IMR-90 (cell line): ENCODE measurements at places on chromosomes 13 and 19. TPM values are rescaled to one million over a fixed set of nuclear protein-coding genes. Genes with fewer than 3 reads are reported as not detected.

Gene TEX29
- not detected in 2 replicates for total RNA-seq

Gene ZNF578
- 2.8 and 4.1 TPM in 2 replicates for total RNA-seq

Gene SIAH3
- not detected in 2 replicates for total RNA-seq

Gene FCAR
- not detected in 2 replicates for total RNA-seq

Gene ADGRE2
- total RNA-seq, result not detected in 2 replicates

Gene POLD1
- 13.1 and 13.8 TPM in 2 replicates for total RNA-seq

Gene TCF3
- total RNA-seq, result 29.9 and 37.5 TPM in 2 replicates

Gene POGLUT2
- total RNA-seq, result 10.6 and 15.0 TPM in 2 replicates

Gene ZNF625
- 14.4 and 16.7 TPM in 2 replicates for total RNA-seq

Gene KASH5
- not detected in 2 replicates for total RNA-seq

Gene FFAR2
- not detected in 2 replicates for total RNA-seq

Gene ZNF610
- total RNA-seq, result 3.6 TPM in 2 replicates

Gene MUC16
- not detected in 2 replicates for total RNA-seq

Gene PABPC3
- total RNA-seq, result under 0.01 and 0.18 TPM in 2 replicates

Gene CLDND2
- total RNA-seq, result not detected in 2 replicates

Gene TMPRSS9
- not detected in 2 replicates for total RNA-seq

Gene KCNN4
- total RNA-seq, result 0.54 and 0.83 TPM in 2 replicates

Gene ANKRD24
- 0.18 and 0.28 TPM in 2 replicates for total RNA-seq

Gene OVOL3
- not detected in 2 replicates for total RNA-seq

Gene PCDH20
- total RNA-seq, result not detected in 2 replicates

Gene MADCAM1
- total RNA-seq, result not detected in 2 replicates

Gene CFAP97D2
- total RNA-seq, result not detected in 2 replicates

Gene CGB1
- not detected in 2 replicates for total RNA-seq

Gene SHISA7
- total RNA-seq, result not detected in 2 replicates

Gene ELF1
- 27.6 and 36.9 TPM in 2 replicates for total RNA-seq

Gene CAPN12
- 0.18 TPM in 1 of 2 replicates, not detected in the other for total RNA-seq

Gene TICAM1
- total RNA-seq, result 0.90 and 1.1 TPM in 2 replicates

Gene ANKLE1
- under 0.01 and 0.28 TPM in 2 replicates for total RNA-seq

Gene MAP4K1
- not detected in 2 replicates for total RNA-seq

Gene ZIM2
- not detected in 2 replicates for total RNA-seq

Gene SLC7A9
- not detected in 2 replicates for total RNA-seq

Gene POMP
- total RNA-seq, result 60.2 and 117 TPM in 2 replicates

Gene RFX1
- 0.36 and 0.83 TPM in 2 replicates for total RNA-seq

Gene ATP4A
- total RNA-seq, result not detected in 2 replicates

Gene SRRM5
- not detected in 2 replicates for total RNA-seq

Gene ZIC5
- not detected in 2 replicates for total RNA-seq

Gene VSTM1
- not detected in 2 replicates for total RNA-seq

Gene CD209
- total RNA-seq, result not detected in 2 replicates

Gene PSG3
- not detected in 2 replicates for total RNA-seq

Gene FGF14
- under 0.01 TPM in 2 replicates for total RNA-seq

Gene RASIP1
- under 0.01 and 0.18 TPM in 2 replicates for total RNA-seq

Gene ETV2
- total RNA-seq, result 0.28 TPM in 1 of 2 replicates, not detected in the other

Gene CPAMD8
- 0.28 and 0.36 TPM in 2 replicates for total RNA-seq

Gene VSIG10L
- total RNA-seq, result under 0.01 and 0.18 TPM in 2 replicates

Gene C19orf81
- total RNA-seq, result not detected in 2 replicates

Gene ZNF493
- 3.4 and 5.8 TPM in 2 replicates for total RNA-seq

Gene ZNF606
- total RNA-seq, result 9.0 and 9.4 TPM in 2 replicates

Gene TPTE2
- total RNA-seq, result not detected in 2 replicates

Gene PSPC1
- total RNA-seq, result 39.8 and 41.7 TPM in 2 replicates

Gene IGSF23
- total RNA-seq, result under 0.01 TPM in 1 of 2 replicates, not detected in the other

Gene TDRD12
- total RNA-seq, result under 0.01 TPM in 2 replicates
